ENCODE measurements at places on chromosomes 5 and 9. TPM values are rescaled to one million over a fixed set of nuclear protein-coding genes. Genes with fewer than 3 reads are reported as not detected.

DNA sequence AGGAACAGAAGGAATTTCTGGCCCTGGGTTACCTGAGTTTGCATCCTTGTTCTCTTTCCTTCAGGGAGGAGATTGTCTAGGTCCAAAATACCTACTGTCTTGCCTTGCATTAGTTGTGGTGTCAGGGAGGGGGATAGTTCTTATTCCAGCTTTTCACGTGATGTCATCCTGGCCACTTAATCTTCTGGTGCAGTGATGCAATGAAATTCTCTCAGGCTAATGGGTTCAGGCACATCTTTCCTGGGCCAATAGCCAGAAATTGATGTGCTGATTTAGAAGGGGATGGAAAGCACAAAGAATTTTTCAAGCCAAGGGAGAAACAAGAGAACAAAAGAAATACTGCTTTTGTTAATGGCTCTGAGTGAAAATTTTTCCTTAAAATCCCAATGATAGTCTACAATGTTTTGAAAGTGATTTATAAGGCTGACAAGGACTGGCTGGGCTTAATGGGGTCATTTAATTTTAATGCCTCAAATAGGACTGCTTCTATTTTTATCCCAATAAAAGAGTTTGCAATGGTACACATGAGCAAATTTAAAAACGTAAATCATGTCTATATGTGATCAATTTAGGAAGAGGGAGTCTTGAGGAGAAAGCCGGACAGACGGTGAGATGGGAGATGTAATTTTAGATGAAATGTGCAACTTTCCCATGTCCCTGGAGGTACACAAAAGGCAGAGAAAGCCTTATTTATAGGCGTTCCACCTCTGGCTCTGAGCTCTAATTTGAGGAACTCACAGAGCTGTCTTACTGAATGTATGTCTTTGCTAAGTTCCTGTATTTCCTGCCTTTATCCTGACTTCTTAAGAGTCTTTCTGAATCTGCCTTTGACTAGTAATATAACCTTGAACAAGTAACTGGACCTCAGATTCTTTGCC lies 89.3 kb upstream of the SV2C start:
- DNase-seq: no peak

DNA sequence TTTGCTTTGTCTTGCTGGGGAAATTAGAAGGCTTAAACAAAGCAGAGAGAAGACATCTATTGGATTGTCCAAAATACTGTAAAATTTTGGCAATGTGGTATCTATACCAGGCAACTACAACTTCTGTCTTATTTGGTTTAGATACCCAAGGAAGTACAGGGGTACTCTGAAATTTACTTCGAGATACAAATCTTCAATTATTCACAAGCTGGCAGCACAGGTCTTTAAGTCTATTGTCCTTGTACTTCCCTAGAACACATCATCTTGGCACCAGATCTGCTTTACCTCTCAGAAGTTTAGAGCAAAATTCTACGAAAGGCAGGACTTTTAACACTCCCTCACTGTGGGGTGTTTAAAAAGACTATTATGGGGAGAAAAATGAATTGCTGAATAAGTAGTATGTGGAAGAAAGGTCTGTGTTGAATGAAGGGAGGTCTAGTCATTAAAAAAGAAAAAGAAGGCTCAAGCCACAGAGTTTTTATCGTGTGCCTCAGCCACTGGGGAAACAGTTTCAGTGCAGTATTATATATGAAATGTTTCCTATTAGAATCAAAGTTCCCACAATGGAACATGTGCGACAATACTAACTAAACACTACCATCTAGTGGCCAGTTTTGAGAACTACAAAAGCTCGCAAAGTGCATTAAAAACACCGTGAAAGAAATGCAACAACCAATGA lies 93.7 kb downstream of the PDE4D start:
- no peak for DNase-seq

GRCh38 chr9:37198831-37199230 lies 78.5 kb downstream of the ZCCHC7 start:
- no peak for DNase-seq

DNA sequence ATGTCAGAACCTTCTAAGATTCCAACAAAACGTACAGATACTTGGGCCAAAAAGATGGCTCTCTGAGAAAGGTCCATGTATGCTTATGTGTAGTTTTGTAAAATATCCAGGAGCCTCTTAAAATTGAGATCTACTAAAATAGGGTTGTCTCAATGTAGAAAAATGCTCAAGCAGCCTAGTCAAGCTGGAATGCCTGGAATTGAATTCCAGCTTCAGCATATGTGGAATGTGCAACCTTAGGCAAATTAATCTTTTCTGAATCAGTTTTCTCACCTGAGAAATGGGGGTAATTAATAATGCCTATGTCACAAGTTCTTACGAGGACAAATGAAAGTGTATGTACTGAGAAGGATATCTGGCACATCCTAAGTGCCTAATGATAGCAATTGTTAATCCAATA lies 662.4 kb downstream of the DTWD2 start:
- no peak for DNase-seq

GRCh38 chr5:126354012-126354857 lies 69.0 kb upstream of the GRAMD2B start:
- no peak for DNase-seq

- DNase-seq: peak; percentile 91
Observed at GRCh38 chr5:150412319-150413175, at the start of gene CD74. Gene CD74 (minus strand): TSS chr5:150412910. CDS start chr5:150412749, 161 bp downstream.

DNA sequence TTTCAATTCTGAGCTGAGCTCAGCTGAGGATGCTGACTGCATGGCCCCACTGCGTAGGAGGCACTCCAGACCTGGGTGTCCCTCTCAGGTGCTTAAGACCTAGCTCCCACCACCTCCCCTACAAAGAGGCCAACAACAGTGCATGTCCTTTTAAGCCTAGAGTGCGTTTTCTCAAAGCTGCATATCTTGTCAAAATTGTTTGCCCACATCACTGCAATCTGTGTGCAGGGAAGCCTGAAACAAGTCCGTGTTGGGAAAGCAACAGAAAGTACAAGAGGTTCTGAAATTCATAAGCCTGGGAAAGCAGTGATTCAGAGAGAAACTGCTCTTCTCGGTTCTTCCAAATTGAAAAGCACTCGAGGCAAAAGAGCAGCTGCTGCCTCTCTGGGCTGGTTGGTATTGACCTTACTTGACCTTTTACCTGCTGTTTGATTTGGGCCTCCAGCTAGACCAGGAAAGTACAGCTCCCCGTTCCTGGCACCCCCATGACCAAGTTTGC lies 238.4 kb downstream of the NR2F1-AS1 start:
- no peak for DNase-seq

GRCh38 chr5:57831932-57832331 lies 349.3 kb upstream of the ACTBL2 start:
- DNase-seq: no peak

DNA sequence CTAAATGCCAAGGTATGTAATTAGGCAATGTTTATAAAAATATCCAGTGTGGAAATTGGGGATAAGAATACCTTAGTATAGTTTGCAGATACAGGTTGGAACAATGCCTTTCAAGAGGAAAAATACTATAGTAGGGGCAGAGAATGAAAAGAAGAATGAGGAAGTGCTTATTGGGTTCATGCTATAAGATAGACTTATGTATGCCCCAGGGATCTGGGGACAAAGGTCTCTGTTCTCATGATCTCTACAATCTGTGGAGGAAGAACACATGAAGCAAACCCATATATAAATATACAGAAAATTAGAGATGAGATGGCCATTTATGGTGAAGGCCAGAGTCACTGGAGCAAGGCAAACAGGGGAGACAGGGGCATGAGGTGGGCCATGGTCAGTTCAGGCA lies 106.5 kb upstream of the DAB2 start:
- no peak for DNase-seq

GRCh38 chr5:6804766-6805501 lies 91.7 kb downstream of the TENT4A start:
- no peak for DNase-seq

GRCh38 chr5:175788155-175788787 lies 83.1 kb upstream of the CPLX2 start:
- DNase-seq: no peak

- DNase-seq: no peak
Observed at GRCh38 chr9:23412458-23412857, 413.6 kb downstream of the ELAVL2 start.

DNA sequence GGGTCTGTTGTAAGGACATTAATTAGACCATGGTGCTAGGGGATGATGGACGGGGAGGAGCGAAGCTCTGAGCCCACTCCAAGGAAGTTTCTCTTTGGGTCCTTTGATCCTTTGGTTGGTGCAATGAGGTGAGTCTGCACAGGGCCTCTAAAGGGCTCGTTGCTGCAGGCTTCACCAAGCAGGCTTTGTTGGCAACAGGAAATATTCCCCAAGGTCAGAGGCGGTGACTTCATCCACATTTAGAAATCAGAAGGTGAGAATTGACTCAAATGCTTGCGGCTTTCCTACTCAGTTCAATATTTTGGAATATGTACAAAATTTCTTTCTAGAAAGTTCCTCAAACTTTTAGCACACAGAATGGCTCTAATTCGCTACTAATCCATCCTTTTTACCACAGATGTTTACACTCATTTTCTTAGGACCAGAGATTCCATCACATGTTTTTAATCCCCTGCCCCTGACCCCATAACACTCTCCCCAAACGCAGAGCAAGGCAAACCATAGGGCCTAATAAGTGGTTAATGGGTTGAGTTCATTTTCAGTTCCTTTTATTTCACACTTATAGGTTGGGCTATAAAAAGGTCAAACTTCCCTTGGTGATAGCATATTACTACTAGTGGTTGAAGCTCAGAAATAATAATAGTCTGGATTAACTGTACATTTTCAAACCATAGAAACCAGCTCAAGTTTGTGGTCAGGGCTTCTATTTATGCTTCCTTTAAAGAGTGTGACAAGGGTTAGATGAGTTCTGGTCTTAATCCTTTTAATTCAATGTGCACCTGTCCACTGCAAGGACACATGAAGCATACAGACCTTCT lies 37.3 kb upstream of the TMEM252 start:
- DNase-seq: no peak

The ADAMTS2 gene
- total RNA-seq: 11.9 TPM

The TPPP gene
- 26.7 TPM for total RNA-seq

The CDO1 gene
- total RNA-seq: 16.3 TPM

The SLC6A19 gene
- total RNA-seq: not detected

Data from right cardiac atrium (tissue), 5 donors.